ENCODE measurements at places on chromosomes 5 and 9.
A peak's percentile ranks its signal among the peaks of the same experiment; 100 is the strongest.

GRCh38 chr5:59583151-59583809, 310.2 kb downstream of the PDE4D start:
- no peak for DNase-seq

- no peak for DNase-seq
These were observed 200.5 kb upstream of the KLF4 start for GRCh38 chr9:107690021-107690420.

- no peak for DNase-seq
These were observed 12.5 kb downstream of the SH3RF2 start for GRCh38 chr5:145948921-145949320.

DNA sequence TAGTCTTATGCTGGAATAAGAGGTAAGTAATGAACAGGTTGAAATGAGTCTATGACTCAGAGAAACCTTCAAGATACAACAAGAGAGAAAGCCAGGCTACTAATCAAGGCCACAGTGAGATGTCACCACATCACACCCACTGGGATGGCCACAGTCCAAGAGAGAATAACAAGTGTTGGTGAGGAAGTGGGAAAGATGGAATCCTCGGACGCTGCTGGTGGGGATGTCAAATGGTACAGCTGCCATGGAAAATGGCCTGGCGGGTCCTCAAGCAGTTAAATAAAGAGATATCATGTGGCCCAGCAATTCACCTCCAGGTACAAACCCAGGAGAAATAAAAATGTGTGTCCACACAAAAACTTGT, 41.9 kb upstream of the NEURL1B start:
- no peak for DNase-seq

DNA sequence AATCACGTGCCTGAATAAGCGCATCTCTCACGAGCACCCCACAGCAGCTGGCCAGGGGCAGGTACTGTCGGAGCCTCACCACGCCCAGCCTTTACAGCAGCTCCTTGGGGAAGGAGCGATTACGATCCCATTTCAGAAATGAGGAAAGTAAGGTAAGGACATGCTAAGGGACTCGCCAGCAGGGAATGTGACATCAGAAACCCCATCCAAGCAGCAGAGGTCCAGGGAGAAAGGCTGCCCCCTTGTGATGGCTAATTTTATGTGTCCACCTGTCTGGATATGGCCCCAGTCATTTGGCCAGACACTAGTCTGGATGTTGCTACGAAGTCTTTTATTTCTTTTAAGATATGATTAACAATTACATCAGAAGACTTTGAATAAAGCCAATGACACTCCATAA, 77.3 kb downstream of the UBE2QL1 start:
- no peak for DNase-seq

- no peak for DNase-seq
These were observed 302.1 kb downstream of the PARP8 start for GRCh38 chr5:50968356-50969149.

GRCh38 chr9:1085086-1085485, 34.9 kb downstream of the DMRT2 start:
- no peak for DNase-seq

DNA sequence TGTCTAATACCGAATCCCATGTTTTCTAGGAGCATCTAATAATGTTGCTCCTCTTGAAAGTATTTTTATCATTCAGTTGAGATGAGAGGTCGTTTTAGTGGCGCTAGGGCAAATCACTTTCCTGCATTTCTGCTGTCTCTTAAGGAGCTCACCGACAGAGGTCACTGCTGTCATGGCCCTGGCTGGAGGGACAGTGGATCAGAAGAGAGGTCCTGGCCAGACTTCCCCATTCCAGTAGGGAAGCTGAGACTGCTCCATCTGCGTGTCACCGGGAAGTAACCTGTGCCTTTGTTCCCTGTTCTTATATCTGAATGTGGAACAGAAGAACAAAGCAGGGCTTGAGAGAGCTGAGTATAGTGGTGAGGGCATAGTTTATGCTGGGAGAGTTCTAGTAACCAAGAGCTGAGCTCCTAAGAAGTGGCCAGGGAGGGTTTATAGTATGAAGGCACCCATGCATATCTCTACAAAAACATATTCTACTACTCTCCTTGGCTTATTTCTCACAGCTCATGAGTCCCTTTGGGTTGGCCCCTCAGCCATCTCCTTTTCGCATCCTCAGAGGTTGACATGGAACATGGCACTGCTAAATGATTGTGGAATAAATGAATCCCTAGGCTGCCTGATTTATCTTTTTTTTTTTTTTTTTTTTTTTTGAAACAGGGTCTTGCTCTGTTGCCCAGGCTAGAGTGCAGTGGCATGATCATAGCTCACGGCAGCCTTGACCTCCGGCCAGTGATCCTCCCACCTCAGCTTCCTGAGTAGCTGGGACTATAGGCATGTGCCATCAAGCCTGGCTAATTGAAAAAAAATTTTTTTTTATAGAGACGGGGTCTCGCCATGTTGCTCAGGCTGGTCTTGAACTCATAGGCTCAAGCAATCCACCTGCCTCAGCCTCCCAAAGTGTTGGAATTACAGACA, 27.2 kb downstream of the ATP6V0E1 start:
- DNase-seq, result no peak

DNA sequence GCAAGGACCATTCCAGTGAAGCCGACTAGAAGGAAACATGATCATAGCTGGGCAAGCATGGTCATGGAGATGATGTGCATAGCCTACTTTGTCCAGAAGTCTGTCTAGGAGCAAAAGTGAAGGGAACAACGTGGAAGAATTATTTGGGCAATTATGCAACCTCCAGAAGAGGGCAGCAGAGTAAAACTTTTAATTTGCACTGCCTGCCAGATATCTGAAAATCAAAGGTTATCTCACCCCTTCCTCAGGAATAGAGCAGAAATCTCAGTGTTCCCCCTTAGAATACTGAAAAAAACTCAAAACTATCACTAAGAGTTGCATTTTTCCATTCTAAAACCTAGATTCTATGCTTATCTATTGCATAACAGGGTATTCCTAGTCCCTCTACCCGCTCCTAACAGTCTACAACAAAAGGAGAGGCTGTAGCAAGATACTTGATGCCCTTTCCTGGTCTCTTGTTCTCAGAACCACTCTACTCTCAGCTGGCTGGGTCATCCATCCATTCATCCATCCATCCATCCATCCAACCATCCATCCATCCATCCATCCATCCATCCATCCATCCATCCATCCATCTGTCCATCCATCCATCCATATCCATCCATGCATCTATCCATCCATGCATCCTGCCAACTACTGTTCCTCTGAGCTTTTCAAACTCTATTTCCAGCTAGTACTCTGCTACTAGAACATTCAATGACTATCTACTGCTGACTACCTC, 8.4 kb upstream of the SETD9 start:
- DNase-seq, result peak; percentile 55

DNA sequence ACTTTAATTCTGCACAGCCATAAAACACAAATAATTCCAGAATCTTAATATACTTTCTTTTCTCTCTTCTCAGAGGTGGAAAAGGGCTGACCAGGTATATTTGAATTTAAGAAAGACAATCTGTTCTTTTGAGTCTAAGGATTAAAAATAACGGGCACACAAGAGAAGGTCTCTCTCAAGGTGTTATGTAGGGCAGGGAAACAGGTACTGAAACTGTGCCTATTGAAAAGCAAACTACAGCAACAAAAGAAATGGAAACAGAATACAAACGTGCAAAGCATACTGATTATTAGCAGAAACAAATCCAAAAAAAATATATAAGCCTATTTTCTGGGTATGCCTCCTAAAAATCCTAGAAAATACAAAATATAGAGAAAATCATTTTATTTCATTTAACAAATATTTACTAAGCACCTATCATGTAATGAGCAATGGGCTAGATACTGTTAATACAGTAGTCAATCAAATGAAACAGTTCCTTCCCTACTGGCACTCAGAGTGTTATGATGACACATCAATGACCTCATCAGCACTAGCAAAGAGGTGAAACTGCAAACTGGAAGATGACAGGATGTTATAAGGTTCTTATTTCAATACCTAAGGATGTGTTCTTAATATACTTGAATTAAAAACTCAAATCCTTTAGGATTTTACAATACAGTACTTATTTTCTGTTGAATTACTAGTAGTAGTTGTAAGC, 87.7 kb downstream of the AUH start:
- DNase-seq, result no peak

- peak; percentile 52 for DNase-seq
These were observed 14.4 kb upstream of the SCGB3A1 start for GRCh38 chr5:180605554-180606214.

DNA sequence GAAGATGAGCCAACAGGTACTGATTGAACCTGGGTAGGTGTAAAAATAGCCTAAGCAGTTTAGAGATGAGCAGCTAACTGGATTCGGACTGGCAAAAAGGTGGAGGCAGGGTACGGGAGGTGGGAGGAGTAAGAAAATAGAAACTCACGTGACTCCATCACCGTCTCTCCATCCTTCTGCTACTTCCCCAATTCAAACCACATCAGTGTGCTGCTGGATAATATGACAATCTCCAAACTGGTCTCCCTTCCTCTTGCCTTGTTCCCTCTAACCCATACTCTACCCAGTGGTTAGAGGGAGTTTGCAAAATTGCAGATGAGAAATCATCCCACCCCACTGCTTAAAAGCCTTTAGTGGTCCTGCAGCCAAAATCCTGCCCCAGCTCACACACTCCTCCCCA, 42.7 kb downstream of the RIGI start:
- no peak for DNase-seq

Data from stimulated activated CD4-positive, alpha-beta T cell treated with anti-CD3 and anti-CD28 coated beads, Interleukin-12 subunit alpha, Interleukin-12 subunit beta, amount 100 ng/mL, for 48 hours (primary cell).